Naive thymus-derived CD8-positive, alpha-beta T cell (primary cell): ENCODE measurements at places on chromosomes 2 and 18.

- H3K36me3 ChIP-seq = peaks cover 1% of the 10 kb centered on the region
- no peak overlapping the region for H3K27ac ChIP-seq
- no peaks in the 10 kb centered on the region for H3K4me1 ChIP-seq
- no peak for DNase-seq
- H3K27me3 ChIP-seq = no peaks in the 10 kb centered on the region
These were observed 242.7 kb downstream of the CNTNAP5 start for GRCh38 chr2:124267794-124268193.

DNA sequence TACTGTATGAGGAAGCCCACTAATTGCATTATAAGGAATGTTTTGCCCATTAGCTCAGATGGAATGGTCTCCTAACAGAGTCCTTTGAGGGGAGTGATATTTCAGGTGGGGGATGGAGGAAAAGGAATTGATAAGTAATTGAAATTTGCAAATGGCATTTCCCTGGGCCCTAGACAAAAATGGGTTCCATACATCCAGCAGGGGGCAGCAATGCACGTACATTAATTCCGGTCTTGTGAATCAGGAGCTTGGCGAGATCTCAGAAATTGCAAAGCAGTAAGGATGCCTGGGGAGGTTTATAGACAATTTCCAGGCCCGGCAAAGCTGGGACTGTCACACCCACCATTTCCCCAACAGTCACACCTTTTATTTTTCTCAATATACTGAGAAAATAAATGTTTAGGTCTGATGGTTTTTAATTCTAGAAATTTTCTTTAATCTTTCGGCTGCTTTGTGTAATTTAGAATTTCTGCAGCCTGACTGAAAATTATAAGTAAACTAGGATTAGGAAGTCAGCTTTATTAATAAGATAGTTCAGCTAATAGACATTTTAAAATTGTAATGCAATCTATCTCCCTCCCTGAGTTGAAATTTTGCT is 122.8 kb downstream of the LYPD1 start:
- no peaks in the 10 kb centered on the region for H3K36me3 ChIP-seq
- no peak overlapping the region for H3K27ac ChIP-seq
- H3K27me3 ChIP-seq = peaks cover 15% of the 10 kb centered on the region
- H3K4me1 ChIP-seq = no peaks in the 10 kb centered on the region
- DNase-seq = no peak

DNA sequence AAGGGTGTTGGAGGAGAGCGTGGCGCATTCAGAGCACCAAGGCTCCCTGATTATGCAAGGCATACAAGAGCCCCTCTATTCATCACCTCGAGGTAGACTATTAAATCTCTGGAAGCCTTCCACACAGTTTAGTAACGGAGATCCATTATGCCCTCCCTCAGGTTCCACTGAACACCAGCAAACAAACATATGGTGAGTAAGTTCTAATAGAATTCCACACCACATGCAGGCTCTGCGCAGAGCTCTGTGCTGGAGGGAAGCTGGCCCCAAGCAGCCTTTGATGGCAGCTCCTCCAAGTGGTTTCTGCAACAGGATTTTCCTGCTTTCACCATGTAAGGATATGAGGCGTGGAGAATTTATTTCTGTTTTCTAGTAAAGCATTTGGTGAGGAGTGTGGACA is 238.6 kb downstream of the C1D start:
- DNase-seq = no peak
- H3K27ac ChIP-seq = no peak overlapping the region
- no peak overlapping the region for H3K4me3 ChIP-seq
- H3K4me1 ChIP-seq = no peaks in the 10 kb centered on the region
- H3K36me3 ChIP-seq = peaks cover 4% of the 10 kb centered on the region
- H3K27me3 ChIP-seq = no peaks in the 10 kb centered on the region

DNA sequence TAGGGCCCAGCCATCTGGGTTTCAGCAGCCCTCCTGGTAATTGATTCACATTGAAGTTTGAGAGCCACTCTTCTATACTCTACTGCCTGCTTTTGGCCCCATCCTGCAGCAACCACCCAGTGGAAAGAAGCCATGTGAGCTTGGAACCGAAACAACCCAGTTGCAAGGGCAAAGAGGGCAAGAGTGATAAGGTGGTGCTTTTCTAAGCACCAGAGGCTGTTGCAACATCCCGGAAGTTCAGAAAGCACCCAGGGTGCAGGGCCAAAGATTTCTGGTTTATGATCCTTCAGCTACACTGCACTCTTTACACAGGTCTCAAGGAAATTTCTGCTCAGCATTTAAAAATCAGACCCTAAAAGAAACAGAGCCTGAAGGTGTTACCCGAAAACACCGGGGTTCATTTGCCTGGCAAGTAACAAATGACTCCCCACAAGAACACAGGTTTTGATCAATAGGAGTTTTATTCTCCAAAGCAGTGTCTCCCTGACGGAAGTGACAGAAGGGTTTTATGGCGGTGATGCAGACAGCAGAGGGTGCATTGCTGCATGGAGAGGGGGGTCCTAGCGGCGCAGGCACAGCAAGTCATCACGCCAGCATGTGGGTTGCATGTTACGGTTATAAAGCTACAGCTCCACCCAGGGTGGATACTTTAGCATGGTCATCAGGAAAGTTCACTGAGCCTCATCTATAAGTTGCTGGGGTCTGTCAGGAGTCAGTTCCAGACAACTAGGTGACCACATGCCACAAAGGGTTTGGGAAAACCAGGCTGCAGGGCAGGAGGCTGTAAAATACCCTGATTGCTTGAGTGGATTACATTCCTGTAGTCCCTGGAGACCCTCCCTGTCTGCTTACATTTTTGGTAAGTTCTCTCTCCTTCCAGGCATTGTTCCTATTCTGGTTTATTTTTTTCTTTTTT is 28.8 kb upstream of the TMEM37 start:
- DNase-seq = no peak
- no peak overlapping the region for H3K4me3 ChIP-seq
- no peaks in the 10 kb centered on the region for H3K36me3 ChIP-seq
- H3K27me3 ChIP-seq = no peaks in the 10 kb centered on the region

DNA sequence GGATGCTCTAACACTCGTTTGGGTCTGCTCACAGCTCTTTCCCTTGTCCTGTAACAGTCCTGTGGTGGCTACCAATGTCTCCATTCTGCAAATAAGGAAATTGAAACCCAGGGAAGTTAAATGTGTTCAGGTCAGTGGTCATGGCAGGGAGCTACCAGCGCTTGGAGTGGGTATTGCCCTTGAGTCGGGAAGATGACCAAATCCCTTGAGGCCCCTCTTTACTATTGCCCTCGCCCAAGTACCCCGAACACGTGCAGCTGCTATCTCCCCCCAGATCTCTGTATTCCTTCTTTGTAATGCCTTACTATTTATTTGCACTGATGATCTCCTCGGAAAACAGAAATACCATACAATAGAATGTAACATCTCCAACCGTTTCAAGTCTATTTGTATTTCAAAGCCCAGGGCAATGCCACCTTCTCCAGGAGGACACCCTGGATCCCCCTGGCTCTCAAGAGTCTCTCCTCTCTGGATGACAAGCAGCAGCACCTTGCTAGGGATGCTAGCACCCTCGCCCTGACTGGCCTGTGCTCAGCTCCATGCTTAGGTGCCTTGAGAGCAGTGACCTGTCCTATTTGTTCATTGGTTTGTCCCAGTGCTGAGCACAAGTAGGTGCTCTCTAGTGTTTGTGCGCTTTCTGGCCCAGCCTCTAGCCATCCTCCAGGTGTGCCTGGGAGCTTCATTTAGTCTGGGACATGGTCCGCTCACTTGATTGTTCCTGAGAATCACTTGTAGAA is 15.1 kb downstream of the DYSF start:
- no peaks in the 10 kb centered on the region for H3K36me3 ChIP-seq
- peaks cover 10% of the 10 kb centered on the region for H3K4me1 ChIP-seq
- no peak overlapping the region for H3K4me3 ChIP-seq
- H3K27me3 ChIP-seq = peaks cover 29% of the 10 kb centered on the region
- no peak for DNase-seq
- no peak overlapping the region for H3K27ac ChIP-seq

DNA sequence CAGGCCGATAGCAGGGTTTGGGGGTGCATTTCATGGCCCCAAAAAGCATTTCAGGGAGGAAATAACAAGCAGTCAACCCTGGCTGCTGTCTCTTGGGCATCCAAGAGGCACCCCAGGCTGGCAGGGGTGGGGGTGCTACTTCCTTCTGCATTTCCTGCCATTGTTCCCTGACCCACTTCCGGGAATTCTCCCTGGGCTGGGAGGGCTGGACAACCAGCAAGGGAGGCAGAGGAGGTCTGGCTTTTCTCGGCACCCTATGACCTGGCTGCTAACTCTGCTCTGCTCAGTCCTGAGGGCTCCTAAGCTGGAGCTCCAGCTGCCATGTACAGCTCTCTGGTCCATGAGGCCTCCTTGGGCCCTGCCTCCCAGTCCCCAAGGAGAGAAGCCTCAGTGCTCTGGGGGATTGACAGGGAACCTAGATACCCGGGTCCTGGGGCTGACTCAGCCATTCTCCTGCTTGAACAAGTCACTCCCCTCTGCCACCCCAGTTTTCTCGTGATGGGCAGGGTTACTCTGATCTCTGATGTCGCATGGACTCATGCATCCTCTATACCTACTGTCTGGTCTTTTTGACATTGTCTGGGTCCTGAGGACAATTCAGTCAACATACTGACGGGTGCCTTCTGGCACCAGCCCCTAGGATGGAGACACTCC is 47.2 kb downstream of the DYSF start:
- no peak for DNase-seq
- no peak overlapping the region for H3K27ac ChIP-seq
- H3K4me3 ChIP-seq = no peak overlapping the region
- H3K27me3 ChIP-seq = no peaks in the 10 kb centered on the region

GRCh38 chr2:25369439-25369838 is 27.7 kb upstream of the DNMT3A start:
- H3K4me1 ChIP-seq = peaks cover 7% of the 10 kb centered on the region
- DNase-seq = no peak
- H3K27me3 ChIP-seq = no peaks in the 10 kb centered on the region
- H3K36me3 ChIP-seq = no peaks in the 10 kb centered on the region
- no peak overlapping the region for H3K4me3 ChIP-seq
- no peak overlapping the region for H3K27ac ChIP-seq

DNA sequence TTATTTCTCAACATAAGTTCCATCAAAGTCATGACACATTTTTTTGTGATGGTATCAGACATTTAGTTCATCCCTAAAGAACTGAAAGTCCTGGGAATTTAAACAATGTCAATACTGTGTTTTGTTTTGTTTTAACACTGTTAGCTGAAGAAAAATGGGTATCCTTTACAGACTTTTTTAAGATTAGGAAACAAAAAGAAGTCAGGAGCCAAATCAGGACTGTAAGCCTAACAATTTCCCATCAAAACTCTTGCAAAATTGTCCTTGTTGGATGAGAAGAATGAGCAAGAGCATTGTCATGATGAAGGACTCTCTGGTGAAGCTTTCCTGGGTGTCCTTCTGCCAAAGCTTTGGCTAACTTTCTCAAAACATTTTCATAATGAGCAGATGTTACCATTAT is 69.4 kb downstream of the SRD5A2 start:
- no peak overlapping the region for H3K27ac ChIP-seq
- no peak overlapping the region for H3K4me3 ChIP-seq
- no peaks in the 10 kb centered on the region for H3K4me1 ChIP-seq
- no peak for DNase-seq
